ENCODE measurements at places on chromosomes 1 and 21.

GRCh38 chr1:39116860-39117728 lies 87.4 kb upstream of the MACF1 start:
- DNase-seq = no peak

DNA sequence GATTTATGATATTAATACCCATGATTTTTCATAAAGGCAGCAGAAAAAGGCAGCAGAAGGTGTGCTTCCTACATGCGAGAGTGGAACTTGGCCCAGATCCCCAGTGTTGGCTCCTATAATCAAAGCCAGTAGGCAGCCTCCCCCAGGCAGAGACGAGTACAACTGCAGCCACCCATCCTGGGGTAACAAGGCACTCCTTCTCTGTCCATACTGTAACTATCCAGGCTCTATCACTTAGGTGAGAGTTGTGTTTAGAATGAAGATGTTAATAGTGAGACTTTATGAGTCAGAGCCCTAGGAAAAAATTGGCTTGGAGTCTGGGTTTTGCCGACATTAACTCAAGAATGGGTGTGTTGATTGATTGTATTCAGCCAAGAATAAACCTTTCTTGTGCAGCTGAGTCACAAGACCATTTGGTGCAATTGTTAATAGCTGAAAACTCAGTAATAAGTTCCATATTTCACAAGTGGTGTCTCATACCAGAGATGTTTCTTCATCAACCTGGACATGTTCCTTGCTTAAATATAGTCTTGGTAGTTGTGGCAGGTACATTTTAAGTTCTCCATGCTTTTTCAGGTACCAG lies 322.3 kb downstream of the DUSP10 start:
- no peak for DNase-seq

- DNase-seq = no peak
These were observed 16.8 kb downstream of the S100A7A start for GRCh38 chr1:153432874-153433681.

DNA sequence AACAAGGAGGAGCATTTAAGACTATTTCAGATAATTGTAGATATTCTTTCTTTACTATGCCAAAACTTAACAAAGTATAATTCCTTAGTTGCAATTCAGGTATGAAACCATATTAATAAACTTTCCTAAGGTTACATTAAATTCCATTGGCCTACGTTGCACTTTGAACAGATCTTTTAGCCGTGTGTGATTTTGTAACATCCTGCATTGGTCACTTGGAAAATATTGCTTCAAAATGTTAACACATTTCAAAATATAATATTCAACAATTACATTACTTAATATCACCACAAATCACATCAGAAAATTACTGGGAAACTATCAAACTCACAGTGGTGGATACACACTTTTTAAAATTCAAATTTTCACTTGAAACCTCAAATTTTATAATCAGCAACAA lies 20.2 kb downstream of the ETS2 start:
- DNase-seq = no peak

DNA sequence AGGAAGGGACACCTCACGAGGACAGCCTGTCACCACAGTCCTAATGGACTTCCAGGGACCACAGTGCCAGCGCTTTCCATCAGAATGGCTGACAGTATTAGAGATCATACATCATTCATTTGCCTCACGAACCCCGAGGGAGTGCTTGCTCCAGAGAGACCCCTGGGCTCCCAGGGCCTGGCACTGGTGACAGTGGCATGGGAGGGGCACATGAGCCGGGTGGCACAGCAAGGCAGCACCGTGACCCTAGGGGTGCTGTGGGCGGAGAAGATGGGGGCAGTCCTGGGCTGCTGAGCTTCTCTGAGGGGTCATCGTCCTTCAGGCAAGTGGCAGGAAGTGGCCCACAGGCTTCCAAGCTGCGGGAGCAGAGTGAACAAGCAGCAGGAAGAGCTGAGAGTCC lies 16.4 kb upstream of the TSPEAR start:
- no peak for DNase-seq

DNA sequence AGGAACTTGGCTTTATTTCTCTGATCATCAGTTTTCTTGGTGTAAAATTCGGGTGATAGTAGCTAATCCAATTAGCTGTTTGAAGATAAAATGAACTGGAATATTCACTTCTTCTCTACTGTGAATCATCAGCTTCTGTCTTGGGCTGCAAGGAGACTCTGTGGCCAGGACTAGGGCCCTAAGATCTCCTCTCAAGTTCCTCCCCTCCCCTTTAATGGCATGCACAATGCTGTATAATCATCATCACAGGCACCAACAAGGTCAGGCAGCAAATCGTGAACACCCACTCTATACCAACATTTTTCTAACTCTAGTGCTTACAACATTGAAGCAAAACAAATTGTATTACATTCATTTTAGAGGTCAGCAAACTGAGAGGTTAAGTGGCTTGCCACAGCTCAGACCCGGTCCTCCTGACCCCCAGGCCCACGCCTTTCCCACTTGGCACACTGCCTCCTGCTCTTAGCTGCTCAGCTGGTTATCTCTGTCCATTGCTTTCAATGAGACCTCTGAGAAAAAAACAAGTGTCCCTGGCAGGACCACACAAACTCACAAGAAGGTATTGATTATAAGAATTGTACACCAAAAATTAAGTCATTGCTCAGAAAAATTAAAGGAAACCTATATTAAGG lies 31.8 kb downstream of the LRRC52 start:
- no peak for DNase-seq

- no peak for DNase-seq
These were observed 76.5 kb upstream of the FGGY start for GRCh38 chr1:59220356-59220755.

DNA sequence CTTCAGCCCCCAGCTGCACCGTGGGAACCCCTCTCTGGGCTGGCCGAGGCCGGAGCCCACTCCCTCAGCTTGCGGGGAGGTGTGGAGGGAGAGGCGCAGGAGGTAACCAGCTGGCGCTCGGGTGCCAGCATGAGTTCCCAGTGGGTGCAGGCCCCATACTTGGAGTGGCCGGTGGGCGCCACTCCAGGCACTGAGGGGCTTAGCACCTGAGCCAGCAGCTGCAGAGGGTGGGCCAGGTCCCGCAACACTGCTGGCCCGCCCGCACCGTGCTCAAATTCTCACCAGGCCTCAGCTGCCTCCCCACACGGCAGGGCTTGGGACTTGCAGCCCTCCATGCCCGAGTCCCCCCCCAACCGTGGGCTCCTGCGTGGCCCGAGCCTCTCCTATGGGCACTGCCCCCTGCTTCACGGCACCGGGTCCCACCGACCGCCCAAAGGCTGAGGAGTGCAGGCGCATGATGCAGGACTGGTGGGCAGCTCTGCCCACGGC lies 47.2 kb downstream of the LRRC53 start:
- DNase-seq = no peak
